ENCODE measurements at places on chromosomes 5 and 9. TPM values are rescaled to one million over a fixed set of nuclear protein-coding genes. Genes with fewer than 3 reads are reported as not detected.

DNA sequence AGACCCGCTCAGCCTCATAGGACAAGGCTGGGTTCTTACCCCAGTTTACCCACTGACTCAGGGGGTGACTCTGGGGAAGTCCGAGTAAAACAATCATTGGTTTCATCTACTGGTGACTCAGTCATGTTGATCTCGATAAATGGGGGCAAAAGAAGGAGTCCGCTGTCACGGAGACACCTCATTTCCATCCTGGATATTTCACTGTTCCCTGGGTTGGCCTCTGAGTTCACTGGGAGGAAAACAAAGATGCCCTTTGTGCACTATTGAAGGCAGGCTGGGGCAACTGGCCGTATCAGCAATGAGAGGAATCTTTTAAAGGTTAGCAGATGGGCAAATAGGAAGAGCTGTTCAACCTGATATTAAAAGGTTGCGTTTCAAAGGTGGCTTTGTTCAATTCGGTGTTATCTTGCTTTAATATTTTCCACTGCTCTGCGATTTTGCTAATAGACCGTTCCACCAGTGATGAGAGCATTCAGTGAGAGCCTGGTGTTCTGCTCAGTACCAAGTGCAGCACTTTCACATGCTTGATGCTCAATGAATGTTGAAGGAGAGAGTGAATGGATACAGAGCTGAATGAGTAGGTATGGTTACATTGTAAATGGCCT is 110.2 kb upstream of the EGFLAM start:
- DNase-seq: no peak

DNA sequence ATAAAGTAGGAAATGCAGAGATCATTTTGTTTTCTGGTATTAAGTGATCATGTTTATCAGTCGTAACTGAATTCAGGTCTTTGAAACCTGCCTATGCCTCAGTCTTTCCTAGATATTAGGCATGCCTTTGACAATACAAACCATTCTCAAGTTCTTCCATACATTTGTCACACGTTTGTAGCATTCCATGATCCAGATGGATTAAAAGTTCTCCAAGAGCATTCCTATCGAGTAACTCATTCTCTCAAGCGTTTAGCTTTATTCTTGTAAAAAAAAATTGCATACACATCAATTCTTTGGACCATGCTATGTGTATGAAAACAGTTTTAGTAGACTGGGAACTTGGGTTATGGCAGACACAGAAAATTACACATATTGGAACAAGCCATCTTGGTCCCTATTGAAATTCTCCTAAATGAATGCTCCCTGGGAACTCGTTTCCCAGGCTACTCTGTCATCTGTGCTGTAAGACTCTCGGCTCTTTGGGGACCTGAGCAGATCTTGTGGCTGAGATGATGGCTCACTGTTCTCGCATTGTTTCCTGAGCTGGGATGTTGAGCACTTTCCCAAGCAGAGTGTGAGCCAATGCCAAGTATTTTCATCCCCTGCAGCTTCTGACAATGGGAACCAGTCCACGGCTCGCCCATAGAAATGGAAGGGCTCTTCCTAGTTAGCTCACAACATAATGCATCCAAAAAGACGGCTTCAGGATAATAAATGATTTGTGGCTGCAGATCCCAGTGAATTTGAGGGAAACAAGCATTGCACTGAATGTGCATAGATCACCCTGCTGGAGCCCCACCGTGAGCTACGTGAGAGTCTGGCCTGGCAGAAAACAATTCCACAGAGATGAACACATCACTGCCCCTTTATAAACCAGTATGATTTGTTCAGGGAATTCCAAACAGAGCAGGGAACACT is 230.2 kb downstream of the IRX1 start:
- no peak for DNase-seq

- no peak for DNase-seq
Measured at GRCh38 chr9:6782981-6783380, 25.2 kb downstream of the KDM4C start.

DNA sequence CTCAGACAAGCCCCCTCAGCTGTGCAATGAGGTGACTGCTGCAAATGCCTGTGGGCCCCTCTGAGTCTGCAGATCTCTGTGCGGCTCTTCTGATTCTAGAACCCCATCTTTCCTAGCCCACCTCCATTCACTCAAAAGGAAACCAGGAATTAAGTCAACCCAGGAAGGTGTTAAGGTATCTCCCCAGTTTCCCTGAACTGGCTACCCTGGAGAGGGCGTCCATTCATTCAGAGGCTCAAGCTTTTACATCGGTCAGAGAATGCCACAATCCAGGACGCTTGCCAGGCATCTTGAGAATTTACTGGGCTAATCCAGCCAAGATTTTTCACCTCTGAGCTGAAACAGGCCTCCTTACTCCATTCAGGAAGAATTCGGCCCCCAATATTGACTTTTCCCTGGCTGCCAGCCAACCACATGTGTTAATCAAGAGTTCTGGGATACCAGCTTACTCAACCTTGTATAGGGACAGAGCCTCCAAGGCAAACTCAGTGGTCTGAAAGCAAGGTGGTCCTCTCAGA is 889 bp upstream of the ADAMTS12 start:
- DNase-seq: peak; percentile 21

DNA sequence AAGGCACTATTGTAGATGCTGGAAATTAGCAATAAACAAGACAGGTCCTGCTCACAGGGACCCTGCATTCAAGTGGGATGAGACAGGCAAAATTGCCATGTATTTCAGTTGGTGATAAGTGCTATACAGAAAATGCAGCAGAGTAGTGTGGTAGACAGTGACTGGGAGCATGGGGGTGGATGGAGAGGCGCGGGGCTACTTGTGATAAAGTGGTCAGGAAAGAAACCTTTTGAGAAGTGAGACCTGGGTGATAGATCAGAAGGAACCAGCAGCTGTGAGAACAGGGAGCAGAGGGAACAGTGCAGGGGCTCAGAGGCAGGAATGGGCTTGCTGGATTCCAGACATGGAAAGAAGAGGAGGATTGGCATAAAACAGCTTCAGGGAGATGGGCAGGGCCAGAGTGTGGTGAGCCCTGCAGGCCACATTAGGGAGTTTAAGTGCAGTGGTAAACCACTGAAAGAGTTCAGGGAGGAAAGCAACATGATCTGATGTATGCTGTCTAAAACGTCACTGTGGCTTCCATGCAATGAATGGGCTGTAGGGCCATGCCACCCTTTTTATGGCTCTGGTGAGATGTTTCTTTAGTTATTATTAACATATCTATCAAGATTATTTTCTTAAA is 7.3 kb downstream of the CRHBP start:
- peak; percentile 63 for DNase-seq

GRCh38 chr9:30913331-30913730 is 1471.1 kb upstream of the ACO1 start:
- DNase-seq: no peak

ZNF366 gene
- total RNA-seq: not detected

SPINK7 gene
- total RNA-seq: not detected

Data from mammary epithelial cell (primary cell).